ENCODE measurements at places on chromosomes 5 and 9.

DNA sequence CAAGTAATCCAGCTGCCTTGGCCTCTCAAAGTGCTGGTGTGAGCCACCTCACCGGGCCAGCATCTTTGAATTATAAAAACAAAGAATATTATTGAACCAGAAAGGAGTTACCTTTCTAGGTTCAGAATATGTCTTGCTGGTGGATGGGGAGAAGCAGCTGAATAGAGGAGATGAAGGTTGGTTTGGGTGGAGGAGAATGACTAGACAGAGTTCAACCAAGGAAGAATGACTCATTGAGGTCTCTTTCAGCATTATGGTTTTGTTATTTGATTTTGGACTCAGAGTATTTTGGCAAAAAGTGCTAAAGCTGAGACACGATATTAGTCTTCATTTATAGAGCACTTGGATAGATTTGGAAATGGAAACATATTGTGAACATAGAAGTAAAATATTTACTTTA, 75.2 kb upstream of the MPDZ start:
- no peak for DNase-seq

GRCh38 chr9:72431036-72431435, 66.0 kb upstream of the ZFAND5 start:
- no peak for DNase-seq

GRCh38 chr9:82457891-82458290, 469.3 kb downstream of the SPATA31D1 start:
- DNase-seq: no peak

GRCh38 chr9:94644543-94644942, 5.2 kb upstream of the FBP1 start:
- DNase-seq: no peak

DNA sequence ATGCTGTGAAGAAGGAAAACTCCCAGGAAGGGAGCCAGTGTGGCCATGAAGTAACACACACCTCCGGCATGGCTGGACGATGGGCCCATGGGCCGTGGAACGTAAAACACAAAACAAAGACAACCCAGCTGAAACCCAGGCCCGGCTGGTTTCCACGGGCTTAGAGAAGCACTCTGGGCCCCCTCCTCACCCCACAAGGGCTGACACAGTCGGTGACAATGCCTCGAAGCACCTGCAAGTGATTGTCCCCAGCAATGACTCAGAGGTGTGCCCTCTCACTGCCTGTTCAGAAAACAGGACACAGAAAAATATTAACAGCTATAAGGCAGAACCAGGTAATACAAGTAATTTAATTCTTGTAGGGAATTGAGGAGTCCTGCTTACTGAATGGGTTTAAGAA, 135.3 kb downstream of the ROR2 start:
- DNase-seq: no peak

- DNase-seq: no peak
These were observed 72.0 kb downstream of the FAM78A start for GRCh38 chr9:131204285-131204684.

GRCh38 chr5:133273661-133274596, 222.1 kb downstream of the HSPA4 start:
- no peak for DNase-seq

DNA sequence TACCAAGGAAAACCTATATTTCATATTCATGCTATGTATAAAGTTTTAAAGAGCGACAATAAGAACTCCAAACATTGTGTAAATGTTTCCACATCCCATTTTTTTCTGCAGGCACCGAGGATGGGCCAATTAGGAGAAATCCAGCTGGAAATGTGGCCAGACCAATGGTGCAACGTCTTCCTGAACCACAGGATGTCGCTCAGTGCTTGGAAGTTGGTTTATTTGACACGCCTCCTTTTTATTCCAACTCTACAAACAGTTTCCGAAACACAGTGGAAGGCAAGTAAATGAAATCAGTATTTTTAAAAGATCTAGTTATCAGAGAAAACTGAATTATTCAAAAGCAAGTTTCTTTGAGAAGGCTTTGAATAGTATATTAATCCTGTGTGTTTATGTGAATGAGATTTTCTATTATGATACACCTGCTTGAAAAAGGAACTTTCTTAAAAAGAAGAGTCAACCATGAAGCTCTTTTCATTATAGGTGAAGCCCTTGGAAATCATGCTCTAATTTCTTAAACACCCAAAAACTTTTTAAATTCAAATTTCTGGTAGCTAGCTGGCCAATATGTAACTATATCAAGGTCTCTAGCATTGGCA, 9.1 kb downstream of the TYRP1 start:
- DNase-seq: no peak

- no peak for DNase-seq
These were observed 250.5 kb downstream of the NR2F1-AS1 start for GRCh38 chr5:93330506-93330905.

DNA sequence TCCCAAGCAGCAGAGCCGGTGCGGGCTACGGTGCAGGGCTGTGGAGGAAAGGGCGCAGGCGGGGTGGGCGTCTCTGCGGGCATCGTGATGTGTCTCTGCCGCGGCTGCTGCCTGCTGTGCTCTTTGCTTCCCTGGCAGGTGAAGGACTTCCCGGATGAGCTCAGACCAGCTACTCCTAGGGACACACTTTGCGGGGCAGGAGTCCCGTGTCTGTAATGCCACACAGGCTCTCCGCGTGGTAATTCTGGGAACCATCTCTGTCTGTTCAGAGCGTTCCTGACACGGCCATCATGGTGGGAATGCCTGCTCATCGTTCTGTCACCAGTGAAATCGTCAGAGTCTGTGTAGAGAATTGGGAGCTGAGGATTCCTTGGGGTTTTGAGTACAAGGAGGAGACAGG, 235.5 kb downstream of the FANCC start:
- no peak for DNase-seq

- DNase-seq: no peak
These were observed 65.4 kb downstream of the PTPDC1 start for GRCh38 chr9:94149696-94150095.

GRCh38 chr5:154071799-154072413, 33.1 kb downstream of the MFAP3 start:
- no peak for DNase-seq
